ENCODE measurements at places on chromosomes 12 and 14. TPM values are rescaled to one million over a fixed set of nuclear protein-coding genes. Genes with fewer than 3 reads are reported as not detected.

DNA sequence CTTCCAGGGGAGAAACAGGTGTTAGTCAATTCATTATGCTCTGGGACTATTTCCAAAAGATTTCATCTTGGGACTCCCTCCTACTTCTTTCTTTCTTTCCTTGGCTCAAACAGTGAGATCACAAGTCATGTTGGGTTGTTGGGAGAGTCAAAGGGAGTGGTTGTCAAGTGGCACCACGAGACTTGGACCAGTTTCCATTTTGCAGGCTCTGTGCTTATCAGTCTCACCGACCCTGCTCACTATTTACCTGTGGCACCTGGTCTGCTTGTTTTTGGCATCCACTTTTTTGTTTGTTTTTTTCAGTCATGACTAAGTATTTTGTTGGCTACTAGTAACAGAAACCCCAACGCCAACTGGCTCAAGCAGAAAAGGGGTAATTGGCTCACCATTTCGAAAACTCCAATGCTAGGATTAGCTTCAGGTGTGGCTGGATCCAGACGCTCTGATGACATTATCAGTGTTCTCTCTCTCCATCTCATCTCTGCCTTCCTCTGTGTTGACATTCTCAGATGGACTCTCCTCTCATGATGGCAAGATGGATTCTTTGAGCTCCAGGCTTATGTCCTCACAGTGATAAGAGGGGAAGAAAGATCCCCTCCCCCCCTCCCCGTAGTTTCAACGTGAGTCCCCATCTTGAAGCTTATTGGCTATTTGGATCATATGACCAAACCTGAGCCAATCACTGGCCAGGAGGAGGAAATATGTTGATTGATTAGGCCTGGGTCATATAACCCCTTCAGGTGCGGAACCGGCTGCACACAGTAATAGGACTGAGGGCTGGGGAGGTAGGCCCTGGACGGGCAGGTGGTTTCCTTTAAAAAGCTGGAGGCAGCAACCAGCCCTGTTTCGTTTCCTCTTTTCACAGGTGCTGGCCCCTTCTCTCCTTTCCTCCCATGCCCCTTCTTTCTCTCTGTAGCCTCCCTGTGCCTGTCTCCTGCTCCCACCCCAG is 84.2 kb downstream of the AACS start:
- DNase-seq = no peak

GRCh38 chr14:78103271-78103670 is 66.9 kb upstream of the NRXN3 start:
- no peak for DNase-seq

DNA sequence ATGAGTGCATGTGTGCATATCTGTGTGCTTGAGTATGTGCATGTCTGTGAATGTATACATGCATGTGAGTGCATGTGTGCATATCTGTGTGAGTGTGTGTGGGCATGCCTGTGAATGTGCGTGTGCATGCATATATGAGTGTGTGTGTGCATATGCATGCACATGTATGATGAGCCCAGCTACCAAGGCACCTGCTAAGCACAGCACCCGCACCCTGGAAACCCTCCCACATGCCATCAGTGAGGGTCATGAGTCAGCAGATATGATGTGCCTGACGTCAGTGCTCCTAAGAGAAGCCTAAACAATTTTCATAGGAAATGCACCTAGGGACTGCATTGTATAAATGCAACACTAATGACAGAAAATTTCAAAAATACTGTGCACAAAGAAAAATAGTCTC is 151.1 kb downstream of the KIF26A start:
- DNase-seq = no peak

DNA sequence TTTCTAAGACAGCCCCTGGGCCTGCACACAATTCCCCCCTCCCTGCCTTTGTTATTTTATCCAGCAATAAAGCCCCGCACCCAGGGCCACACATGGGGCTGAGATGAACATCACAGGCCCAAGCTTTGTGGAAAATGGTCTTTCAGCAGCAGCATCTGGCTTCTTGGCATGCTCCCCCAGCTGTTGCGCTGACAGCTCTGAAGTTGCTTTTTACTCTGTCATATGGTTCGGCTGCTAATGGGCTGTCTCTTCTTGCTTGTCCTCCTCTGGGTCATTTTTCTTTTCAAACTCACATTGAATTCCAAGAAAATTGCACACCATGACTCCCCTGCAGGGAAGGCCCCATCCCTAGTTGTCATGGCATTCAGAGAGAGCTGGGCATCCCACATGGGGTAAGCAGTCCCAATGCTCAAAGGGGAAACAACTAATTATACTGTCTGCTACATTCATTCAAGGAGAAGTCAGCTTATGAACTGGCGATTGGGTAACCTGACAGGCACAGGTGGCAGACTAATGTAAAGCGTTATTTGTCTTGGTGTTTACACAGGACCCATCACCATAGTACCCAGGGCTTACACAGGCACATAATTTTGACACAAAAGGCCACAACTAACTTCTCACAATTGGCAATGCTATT is 74.0 kb upstream of the CDKN3 start:
- DNase-seq = no peak

GRCh38 chr12:57456145-57456700 is 1.1 kb downstream of the INHBE start:
- DNase-seq = peak; percentile 52

DNA sequence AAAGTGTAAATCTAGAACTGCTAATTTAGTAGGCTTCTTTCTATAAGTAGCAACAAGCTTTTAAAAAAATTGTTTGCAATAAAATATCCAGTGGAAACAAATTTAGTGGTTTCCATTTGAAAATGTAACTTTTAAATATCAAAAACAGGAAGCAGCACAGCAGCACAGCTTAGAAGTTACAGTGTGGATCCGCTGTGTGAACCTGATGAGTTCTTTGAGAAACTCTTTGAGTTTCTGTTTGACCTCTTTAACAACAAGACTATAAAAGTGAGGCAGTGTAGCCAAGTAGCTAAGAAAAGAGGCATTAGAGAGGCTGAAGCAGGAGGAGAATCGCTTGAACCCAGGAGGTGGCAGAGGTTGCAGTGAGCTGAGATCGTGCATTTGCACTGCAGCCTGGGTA is 178.3 kb downstream of the NAV3 start:
- no peak for DNase-seq

GRCh38 chr12:778615-779014 is 26.2 kb downstream of the WNK1 start:
- no peak for DNase-seq

The FSCB gene
- not detected for total RNA-seq

The ZNF891 gene
- total RNA-seq = 1.3 TPM

DNA sequence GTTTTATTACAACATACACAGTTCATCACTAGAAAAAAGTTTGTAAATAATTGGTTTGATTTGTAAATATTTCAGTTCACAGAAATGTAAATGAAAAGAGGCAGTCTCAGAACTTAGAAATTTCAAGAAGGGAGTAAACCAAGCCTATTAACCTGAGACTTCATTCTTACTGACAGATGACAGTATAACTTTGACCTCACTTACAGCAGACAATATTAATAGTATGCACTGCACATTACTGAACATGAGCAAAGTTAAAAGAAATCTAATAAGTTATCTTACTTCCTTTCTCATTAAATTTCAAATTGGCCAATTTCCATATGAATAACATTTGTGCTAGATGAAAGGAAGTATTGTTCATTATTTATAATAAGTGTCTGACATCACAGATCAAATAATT is 235.8 kb downstream of the SLC6A15 start:
- no peak for DNase-seq

The NTN4 gene
- 16.8 TPM for total RNA-seq

GRCh38 chr12:66664076-66664475 is 14.8 kb downstream of the GRIP1 start:
- no peak for DNase-seq

The PEBP1 gene
- 211 TPM for total RNA-seq

GRCh38 chr14:95319312-95320077 is at the start of gene CLMN:
Gene CLMN (minus strand): TSS chr14:95319908. CDS start chr14:95319792, 116 bp downstream.
- peak; percentile 70 for DNase-seq

The RNF31 gene
- total RNA-seq = 70.4 TPM

- DNase-seq = no peak
Measured at GRCh38 chr12:100213016-100213891, 12.6 kb downstream of the ACTR6 start.

The AMN gene
- total RNA-seq = 186 TPM

The PPP1R36 gene
- total RNA-seq = 2.2 TPM

- DNase-seq = no peak
Measured at GRCh38 chr12:131785763-131786330, 42.3 kb upstream of the MMP17 start.

The BDKRB2 gene
- 11.3 TPM for total RNA-seq

DNA sequence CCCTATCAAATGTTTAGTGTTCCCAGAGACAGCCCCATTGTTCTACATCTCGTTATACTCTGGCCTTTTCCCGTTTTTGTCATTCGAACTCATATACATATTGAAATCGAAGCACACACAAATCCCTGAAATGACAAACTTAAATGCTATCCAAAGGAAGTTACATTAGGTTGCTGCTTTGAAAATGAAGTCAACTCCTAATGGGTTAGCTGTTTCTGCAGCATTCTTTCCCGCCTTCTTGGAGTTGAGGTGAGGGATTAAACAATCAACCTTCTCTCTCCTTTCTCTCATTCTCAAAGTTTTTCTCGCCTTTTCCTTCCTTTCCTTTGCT is 642 bp upstream of the PHC1 start:
- DNase-seq = no peak

DNA sequence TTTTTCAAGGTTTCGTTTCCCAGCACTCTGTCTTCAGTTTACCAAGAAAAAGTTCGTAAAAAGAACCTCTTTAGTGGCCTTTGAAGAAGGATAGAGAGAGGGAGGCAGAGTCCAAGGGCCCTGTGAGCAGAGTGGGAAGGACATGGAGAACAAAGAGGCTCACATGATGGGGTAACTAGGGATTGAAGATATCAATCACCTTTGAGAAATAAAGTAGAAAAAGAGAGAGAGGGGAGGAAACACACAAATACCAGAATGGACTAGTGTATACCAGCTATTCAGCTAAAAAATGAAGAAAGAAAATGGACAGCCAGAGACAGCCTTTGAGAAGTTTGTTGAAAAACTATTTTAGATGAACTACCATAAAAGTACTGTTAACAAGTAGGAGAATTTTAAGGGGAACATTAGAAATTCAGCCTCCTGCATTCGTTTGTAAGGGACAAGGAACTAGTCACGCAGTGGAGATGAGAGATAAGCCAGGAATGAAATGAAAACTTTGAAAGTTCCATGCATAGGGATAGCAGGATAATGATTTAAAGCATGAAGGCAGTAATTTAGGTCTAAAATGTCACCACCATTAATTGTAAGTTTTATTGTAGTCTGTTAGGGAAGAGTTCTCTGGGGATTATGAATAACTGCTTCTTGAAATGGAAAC is 82.1 kb downstream of the SPTSSA start:
- DNase-seq = no peak

DNA sequence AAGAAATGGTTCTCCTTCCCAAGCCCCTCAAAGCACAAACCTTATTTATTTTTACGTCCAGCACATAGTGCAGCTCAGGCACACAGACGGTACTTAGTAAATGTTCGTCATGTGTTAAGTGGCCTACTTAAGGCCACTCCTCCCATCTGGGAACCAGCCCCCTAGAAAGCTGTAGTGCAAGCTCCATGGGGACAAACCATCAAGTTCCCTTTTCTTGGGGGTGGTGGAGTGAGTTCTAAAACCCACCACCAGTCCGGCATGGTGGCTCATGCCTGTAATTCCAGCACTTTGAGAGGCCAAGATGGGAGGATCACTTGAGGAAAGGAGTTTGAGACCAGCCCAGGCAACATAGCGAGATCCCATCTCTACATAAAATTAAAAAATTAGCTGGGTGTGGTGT is 49.4 kb downstream of the PITPNM2 start:
- no peak for DNase-seq

GRCh38 chr14:68249661-68250451 is 430.3 kb downstream of the RAD51B start:
- no peak for DNase-seq

The SLC25A21 gene
- 0.77 TPM for total RNA-seq

The AQP5 gene
- total RNA-seq = not detected

GRCh38 chr12:79765157-79765556 is 74.4 kb upstream of the PAWR start:
- no peak for DNase-seq

DNA sequence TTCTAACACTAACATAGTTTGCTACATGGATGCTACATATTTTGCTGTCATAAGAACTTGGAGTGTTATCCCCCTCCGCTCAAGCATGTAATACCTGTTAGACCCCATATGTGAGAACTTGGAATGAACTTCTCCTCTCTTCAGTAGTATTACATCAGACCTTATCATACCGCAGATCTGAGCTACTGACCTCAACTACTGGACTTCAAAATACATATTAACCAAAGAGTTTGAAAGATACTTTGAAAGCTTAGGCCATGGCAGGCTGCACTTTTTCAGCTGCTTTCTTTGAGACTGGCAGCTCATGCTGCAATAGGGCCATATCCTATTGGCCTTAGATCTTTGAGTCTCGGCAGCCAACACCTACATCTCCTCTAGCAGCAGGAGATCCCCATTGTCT is 74.8 kb downstream of the EEA1 start:
- no peak for DNase-seq

GRCh38 chr12:126773012-126773411 is 1494.0 kb upstream of the TMEM132C start:
- no peak for DNase-seq

The GRIP1 gene
- 3.7 TPM for total RNA-seq

GRCh38 chr14:36238666-36239363 is 62.3 kb upstream of the PTCSC3 start:
- DNase-seq = no peak

DNA sequence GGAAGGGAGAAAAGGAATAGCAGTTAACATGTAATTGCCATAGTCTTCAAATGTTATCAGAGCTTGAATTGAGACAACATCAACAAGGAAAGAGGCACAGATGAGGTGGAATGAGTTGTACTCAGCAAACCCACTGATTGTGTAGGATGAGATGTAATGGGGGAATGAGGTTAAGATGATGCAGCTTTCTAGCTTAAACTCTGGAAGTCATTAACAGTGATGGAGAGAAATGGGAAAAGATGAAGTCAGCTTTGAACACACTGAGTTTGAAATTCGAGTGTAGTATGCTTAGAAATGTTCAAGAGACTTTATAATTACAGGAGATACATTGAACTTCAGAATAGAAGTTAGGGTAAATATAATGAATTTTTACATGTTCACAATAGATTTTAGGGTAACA is 106.9 kb downstream of the PRKD1 start:
- no peak for DNase-seq

The RDH5 gene
- total RNA-seq = 29.6 TPM

The USP15 gene
- total RNA-seq = 63.0 TPM

DNA sequence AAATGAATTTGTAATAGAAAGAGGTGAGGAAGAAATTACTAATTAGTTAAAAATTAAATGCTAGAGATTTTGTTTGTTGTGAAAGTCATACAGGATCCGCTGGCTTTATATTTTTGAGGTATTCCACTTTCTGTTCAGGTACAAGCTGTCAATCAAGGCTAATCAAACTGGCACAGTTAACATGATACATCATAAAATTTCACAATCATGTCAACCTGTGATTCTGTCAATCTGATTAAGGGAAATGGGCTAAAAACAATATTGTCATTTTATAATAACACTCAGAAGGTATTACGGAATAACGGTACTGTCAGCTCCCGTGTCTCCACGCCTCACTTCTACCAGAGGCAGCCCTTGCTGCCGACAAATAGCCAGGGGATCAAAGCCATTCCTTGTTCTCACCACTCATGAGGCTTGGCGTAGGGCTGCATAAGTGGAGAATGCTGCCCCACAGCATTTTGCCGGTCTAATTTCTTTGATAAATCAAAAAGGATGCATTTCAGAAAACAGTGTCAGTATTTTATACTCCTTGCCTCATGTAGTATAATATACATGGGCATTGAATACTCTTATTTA is 352.9 kb downstream of the NPAS3 start:
- no peak for DNase-seq

GRCh38 chr12:66693901-66694513 is 15.1 kb upstream of the GRIP1 start:
- DNase-seq = peak; percentile 24

The MYO1H gene
- total RNA-seq = not detected

The CLEC7A gene
- total RNA-seq = 1.1 TPM
